Gastroesophageal sphincter (tissue), 4 donors: ENCODE measurements at places on chromosomes 6 and 20. TPM values are rescaled to one million over a fixed set of nuclear protein-coding genes. Genes with fewer than 3 reads are reported as not detected.

DNA sequence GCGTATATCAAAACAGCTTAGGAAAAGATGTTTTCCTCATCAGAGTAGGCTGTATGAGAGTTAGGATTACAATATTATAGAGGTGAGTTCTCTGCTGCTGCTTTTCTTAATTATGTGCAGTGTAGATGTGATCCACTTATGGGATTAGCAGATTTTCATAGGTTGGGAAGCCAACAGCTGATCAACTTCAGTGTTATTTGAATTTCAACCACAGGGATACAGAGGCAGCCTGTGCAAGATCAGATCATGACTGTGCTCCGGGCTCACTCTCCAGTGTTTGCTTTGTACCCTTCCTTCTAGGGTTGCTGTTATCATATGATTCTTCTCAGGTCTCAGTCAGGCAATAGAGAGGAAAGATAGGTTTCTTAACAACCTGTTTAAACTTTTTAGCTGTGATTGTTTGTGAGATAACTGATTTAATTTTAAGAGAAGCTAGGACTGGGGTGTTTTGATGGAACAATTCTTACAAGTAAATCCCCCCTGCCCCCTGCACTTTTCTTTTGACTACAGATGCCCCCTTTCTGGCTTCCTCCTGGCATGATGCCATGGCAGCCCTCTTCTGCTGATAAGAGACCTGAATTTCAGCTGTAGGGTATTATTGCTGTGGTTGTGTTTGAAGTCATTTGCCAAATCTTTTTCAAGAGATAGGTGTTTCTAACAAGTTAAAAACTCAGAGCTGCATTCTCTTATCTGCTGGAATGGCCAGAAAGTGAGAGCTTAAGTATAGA, 8.5 kb downstream of the RNF8 start:
- no peaks in the 10 kb centered on the region for H3K27me3 ChIP-seq
- ATAC-seq = no peak
- H3K27ac ChIP-seq = no peak overlapping the region
- peaks cover 25% of the 10 kb centered on the region for H3K4me1 ChIP-seq
- H3K36me3 ChIP-seq = peaks cover 2% of the 10 kb centered on the region

- no peak for ATAC-seq
- no peak overlapping the region for H3K27ac ChIP-seq
- H3K4me3 ChIP-seq = no peak overlapping the region
These were observed 119.9 kb upstream of the SLC22A16 start for GRCh38 chr6:110596354-110596753.

DNA sequence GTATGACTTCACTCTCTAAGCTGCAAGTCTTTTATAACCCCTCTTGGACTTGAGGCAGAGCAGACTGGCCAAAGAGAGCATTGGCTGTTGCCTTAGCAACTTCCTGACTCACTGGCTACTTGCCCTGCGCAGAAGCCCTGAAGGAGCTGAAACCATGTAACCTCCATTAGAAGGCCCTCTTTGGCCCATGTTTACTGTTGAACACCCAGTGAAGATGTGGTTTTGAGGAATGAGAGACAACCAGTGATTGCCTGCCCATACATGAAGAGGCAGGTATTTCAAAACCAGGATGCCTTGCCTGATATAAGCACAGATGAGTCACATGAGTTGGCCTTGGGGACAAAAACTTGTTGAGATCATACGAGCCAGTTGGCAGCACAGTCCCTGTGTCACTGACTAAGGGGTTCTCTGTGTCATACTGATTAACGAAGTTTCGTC, 182.5 kb downstream of the EDN1 start:
- ATAC-seq = peak; percentile 87
- no peak overlapping the region for H3K27ac ChIP-seq
- no peak overlapping the region for H3K4me3 ChIP-seq
- no peaks in the 10 kb centered on the region for H3K36me3 ChIP-seq
- H3K27me3 ChIP-seq = no peaks in the 10 kb centered on the region

DNA sequence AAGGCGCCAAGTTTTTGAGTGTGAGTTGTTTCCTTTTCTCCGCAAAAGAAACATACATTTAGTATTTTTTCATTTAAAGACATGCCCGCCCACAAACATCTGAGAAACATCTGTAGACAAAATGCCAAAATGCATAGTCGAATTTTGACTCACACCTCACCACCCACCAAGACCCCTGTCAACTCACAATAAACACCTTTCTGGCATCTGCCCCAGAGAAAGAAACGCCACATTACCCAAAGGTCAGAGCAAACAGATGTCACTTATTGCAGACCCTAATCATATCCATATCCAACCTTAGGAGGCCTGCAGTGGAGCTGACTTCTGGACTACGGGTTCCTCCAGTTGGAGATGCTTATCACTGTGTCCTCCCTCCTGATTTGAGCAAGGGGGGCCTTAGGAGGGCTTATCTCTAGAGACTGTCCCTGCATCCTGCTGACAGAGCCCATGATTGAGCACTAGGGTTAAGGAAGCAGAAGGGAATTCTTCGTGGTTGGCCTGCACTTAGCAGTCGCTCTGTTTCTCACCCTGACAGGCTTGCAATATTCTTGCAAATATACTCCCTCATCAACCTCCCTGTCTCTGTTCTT, 90.5 kb upstream of the TBX18 start:
- H3K4me3 ChIP-seq = no peak overlapping the region
- no peaks in the 10 kb centered on the region for H3K36me3 ChIP-seq
- H3K27ac ChIP-seq = no peak overlapping the region
- ATAC-seq = no peak
- no peaks in the 10 kb centered on the region for H3K4me1 ChIP-seq
- H3K27me3 ChIP-seq = peaks cover 4% of the 10 kb centered on the region

- no peaks in the 10 kb centered on the region for H3K4me1 ChIP-seq
- H3K4me3 ChIP-seq = no peak overlapping the region
- H3K27ac ChIP-seq = no peak overlapping the region
- peak; percentile 68 for ATAC-seq
- no peaks in the 10 kb centered on the region for H3K36me3 ChIP-seq
These were observed 148.8 kb downstream of the RPS12 start for GRCh38 chr6:132962936-132963868.

GRCh38 chr20:24720957-24721356, 228.1 kb upstream of the CST7 start:
- H3K4me3 ChIP-seq = no peak overlapping the region
- H3K4me1 ChIP-seq = no peaks in the 10 kb centered on the region
- H3K27ac ChIP-seq = no peak overlapping the region
- peaks cover 16% of the 10 kb centered on the region for H3K27me3 ChIP-seq
- ATAC-seq = no peak

- peaks cover 80% of the 10 kb centered on the region for H3K36me3 ChIP-seq
- peak; percentile 92 for ATAC-seq
- peak overlapping the region; percentile 77 for H3K27ac ChIP-seq
- H3K4me1 ChIP-seq = peaks cover 5% of the 10 kb centered on the region
- H3K27me3 ChIP-seq = no peaks in the 10 kb centered on the region
These were observed 32.8 kb downstream of the GSS start for GRCh38 chr20:34922654-34923381.

DNA sequence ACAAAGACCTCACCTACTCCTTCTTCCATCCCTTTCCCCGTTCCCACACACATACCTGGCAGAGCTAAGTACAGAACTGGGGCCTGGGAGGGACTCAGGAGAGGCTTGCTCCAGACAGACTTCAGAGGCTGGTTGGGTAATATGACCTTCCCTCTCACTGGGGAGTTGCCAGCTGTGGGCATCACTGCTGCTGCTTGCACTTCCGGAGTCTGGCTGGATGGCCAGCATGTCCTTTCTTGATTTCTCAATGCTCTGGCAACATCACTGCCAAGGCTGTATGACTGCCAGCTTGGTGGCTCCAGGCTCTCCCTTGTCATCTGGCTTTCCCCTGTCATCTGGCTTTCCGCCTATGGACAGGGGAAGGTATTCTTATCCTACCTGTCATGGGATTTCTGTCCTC, 47.8 kb downstream of the CDH22 start:
- ATAC-seq = no peak
- no peak overlapping the region for H3K4me3 ChIP-seq
- no peaks in the 10 kb centered on the region for H3K36me3 ChIP-seq
- peaks cover 99% of the 10 kb centered on the region for H3K27me3 ChIP-seq
- no peak overlapping the region for H3K27ac ChIP-seq

GRCh38 chr20:23257106-23257761, 93.4 kb upstream of the NXT1 start:
- no peak overlapping the region for H3K4me3 ChIP-seq
- peak overlapping the region; percentile 63 for H3K27ac ChIP-seq
- no peaks in the 10 kb centered on the region for H3K36me3 ChIP-seq
- peak; percentile 20 for ATAC-seq
- H3K4me1 ChIP-seq = peaks cover 8% of the 10 kb centered on the region
- peaks cover 27% of the 10 kb centered on the region for H3K27me3 ChIP-seq

- H3K27me3 ChIP-seq = no peaks in the 10 kb centered on the region
- H3K4me3 ChIP-seq = no peak overlapping the region
- no peaks in the 10 kb centered on the region for H3K36me3 ChIP-seq
- H3K27ac ChIP-seq = no peak overlapping the region
- no peak for ATAC-seq
- H3K4me1 ChIP-seq = no peaks in the 10 kb centered on the region
These were observed 726.9 kb upstream of the CITED2 start for GRCh38 chr6:140101367-140101766.

DNA sequence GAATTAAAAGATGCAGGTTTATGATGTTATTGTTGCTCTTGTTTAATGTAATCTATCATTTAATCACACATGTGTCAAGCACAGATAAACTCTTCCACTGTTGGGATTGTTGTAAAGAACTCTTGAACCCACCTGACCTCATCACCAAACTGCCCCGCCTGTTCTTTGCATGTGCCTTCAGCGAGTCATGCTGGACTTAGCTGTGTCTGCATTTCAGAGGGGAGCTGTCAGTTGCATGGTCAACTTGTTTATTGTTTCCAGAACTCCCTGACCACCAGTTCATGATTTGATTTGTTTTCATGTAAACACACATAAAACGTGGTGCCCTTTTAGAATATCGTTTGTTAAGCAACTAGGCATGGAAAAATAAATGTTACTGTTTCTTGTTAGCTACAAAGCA, 93.6 kb downstream of the KHDC1L start:
- no peak overlapping the region for H3K4me3 ChIP-seq
- H3K27me3 ChIP-seq = no peaks in the 10 kb centered on the region
- peaks cover 12% of the 10 kb centered on the region for H3K4me1 ChIP-seq
- H3K36me3 ChIP-seq = no peaks in the 10 kb centered on the region

- H3K4me3 ChIP-seq = no peak overlapping the region
- H3K27me3 ChIP-seq = no peaks in the 10 kb centered on the region
- no peaks in the 10 kb centered on the region for H3K4me1 ChIP-seq
- ATAC-seq = no peak
These were observed 383.4 kb downstream of the GRIK2 start for GRCh38 chr6:101776919-101777350.

GRCh38 chr6:143457563-143458359, 7.2 kb downstream of the PEX3 start:
- H3K36me3 ChIP-seq = peaks cover 38% of the 10 kb centered on the region
- H3K27ac ChIP-seq = no peak overlapping the region
- no peak overlapping the region for H3K4me3 ChIP-seq
- no peaks in the 10 kb centered on the region for H3K4me1 ChIP-seq
- no peak for ATAC-seq
- H3K27me3 ChIP-seq = no peaks in the 10 kb centered on the region

DNA sequence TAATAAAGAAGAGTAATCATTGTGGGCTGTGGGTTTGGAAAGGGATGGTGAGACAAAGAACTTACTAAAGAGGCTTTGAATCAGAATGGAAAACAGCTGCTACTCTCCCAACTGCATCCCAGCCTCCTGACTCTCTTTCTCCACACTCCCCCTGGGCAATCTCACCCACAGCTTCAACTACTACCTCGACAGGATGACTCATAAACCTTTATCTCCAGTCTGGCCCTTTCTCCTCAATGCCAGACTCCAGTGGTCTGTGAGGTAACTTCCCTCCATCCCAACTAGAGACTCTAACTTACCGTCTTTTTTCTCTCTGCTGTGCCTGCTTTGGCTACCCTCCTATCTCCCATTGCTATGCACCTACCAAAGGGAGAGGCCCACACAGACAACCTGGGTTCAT, 135.3 kb upstream of the RREB1 start:
- no peaks in the 10 kb centered on the region for H3K27me3 ChIP-seq
- no peak for ATAC-seq
- H3K36me3 ChIP-seq = no peaks in the 10 kb centered on the region

DNA sequence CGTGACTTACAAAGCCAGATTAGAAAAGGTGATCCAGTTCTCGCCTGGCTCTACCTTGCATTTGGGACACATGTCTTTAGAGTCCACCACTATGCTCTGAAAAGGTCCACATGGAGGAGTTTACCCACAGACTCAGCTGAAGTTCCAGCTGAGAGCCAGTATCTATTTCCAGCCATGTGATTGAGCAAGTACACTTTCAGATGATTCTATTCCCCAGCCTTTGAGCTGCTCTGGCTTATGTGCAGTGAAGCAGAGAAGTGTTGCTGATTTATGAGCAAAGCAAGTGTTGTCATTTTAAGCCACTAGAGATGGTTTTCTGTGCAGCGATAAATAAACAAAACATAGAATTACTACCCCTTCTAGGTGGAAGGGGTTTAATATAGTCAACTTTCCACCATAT, 520.8 kb upstream of the RNF217 start:
- H3K27ac ChIP-seq = no peak overlapping the region
- no peak for ATAC-seq
- no peaks in the 10 kb centered on the region for H3K4me1 ChIP-seq

GRCh38 chr6:166402582-166403277, 20.0 kb upstream of the MPC1 start:
- H3K4me3 ChIP-seq = no peak overlapping the region
- H3K4me1 ChIP-seq = no peaks in the 10 kb centered on the region
- H3K36me3 ChIP-seq = no peaks in the 10 kb centered on the region
- no peak for ATAC-seq

DNA sequence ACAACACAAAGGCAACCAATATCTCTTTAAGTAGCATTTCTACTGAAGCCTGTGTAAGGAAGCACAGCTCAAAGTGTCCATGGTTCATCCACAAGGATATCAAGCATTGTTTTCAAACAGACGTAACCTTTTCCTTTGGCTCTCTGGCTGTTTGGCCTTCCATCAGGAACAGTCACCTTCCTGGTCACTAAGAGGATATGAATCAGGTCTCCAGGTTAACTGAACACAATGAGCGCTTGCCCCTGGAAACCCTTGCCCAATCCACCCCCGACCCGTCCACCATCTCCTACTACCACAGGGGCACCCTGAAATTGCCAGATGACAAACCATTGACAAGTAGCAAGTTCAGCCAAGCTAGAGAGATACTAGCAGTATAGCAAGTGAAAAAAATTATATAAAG, 114.4 kb upstream of the COL21A1 start:
- no peaks in the 10 kb centered on the region for H3K27me3 ChIP-seq
- H3K36me3 ChIP-seq = no peaks in the 10 kb centered on the region
- peaks cover 2% of the 10 kb centered on the region for H3K4me1 ChIP-seq

PRPF6 gene
- 68.5 TPM for total RNA-seq

MRAP2 gene
- 1.2 TPM for total RNA-seq

DPPA5 gene
- not detected for total RNA-seq

GPX5 gene
- not detected for total RNA-seq

CPNE5 gene
- total RNA-seq = 2.3 TPM

SALL4 gene
- not detected for total RNA-seq

HSPA12B gene
- total RNA-seq = 19.3 TPM

EFCAB8 gene
- not detected for total RNA-seq

IYD gene
- total RNA-seq = not detected

NRSN1 gene
- total RNA-seq = 0.47 TPM
